Substantia nigra (tissue), 51 donors: ENCODE measurements at places on chromosomes 12 and 14.

DNA sequence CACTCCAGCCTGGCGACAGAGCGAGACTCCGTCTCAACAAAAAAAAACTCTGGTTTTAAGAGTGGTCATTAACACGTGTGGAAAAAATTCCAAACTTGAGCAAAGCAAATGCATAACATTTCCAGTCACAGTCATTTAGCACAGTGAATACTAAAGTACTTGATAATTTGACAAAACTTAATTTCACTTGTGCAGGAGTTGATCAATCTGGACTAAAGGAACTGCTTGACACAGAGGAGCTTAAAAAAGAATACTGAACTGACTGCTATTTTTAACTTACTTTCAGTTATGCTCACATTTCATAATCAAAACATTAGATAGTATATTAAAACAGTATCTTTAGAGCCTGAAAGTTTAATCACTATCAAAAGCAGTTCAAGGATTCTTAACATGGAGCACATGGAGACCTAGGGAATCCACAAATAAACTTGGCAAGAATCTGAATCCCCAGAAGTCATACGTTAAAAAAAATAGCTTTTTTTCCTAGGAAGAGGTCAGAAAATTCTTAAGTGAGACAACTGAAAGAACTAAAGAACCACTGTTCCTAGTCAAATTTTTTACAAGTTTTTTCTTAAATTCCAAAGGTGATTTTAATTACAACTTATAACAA is 7.4 kb downstream of the UBE2N start:
- DNase-seq = no peak

DNA sequence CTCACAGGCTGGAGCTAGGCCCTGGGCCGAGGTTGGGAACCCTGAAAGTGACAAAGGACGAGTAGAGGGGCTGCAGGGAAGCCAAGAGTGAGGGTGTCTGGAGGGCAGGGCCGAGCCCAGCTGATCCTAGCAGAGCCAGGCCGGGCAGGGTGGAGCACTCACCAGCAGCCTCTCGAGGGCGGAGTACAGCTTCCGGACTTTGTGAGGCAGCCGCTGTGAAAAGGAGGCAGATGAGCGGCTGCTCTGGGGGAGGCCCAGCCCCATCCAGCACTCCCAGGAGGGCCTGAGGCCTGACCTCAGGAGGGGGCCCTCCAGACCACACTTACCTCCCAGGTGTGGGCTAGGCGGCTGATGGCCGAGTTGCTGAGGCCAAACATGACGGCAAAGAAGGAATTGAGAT is 14.7 kb upstream of the ENDOU start:
- DNase-seq = no peak

DNA sequence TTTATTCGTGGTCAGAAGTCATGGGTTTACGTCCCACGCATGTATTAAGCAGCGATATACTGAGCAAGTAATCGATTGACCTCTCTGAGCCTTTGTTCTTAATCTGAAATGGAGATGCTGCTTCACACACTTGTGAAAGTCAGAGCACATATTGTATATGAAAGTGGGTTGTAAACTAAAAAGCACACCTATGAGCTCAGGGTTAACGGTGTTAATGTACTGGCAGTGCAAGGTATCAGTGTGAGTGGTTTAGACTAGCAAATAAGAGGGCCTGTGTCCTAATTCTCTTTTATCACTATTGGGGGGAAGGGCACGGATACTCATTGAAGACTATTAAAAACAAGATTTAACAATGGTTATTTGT is 676 bp downstream of the MRPL42 start:
- DNase-seq = no peak

- DNase-seq = no peak
Measured at GRCh38 chr12:128811806-128812205, 12.0 kb downstream of the SLC15A4 start.

GRCh38 chr14:54890788-54891187 is 11.8 kb downstream of the GCH1 start:
- DNase-seq = no peak

DNA sequence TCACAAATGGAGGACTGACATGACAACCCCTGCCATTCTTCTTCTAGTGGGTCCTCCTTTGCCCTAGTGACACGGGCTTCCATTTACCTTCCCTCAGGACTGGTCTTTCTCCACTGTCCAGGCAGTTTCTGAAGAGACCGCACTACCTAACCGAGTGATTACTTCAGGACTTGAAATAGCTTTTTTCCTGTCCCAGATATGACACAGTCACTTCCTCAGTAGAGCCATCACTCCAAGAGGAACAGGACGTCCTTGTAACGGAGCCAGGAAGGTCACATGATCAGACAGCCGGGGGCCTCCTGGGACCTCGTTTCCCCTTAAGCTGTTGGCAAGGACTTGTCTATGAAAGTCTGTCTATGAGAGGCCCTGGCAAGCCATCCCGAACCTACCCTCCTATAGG is 62.3 kb downstream of the FOS start:
- peak; percentile 53 for DNase-seq

DNA sequence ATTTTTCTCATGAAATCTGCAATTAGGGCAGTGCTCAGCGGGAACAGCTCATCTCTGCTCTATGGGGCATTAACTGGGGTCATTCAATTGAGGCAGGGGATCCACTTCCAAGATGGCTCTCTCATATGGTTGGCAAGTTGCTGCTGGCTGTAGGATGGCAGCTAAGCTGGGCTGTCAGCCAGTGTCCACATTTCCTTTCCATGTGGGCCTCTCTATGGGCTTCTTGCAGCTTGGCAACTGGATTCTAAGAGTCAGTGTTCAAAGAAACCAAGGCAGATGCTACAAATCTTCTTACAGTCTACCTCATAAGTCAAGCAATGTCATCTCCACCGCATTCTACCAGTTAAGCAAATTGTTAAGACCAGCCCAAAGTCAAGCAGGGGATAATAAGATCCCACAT is 50.3 kb upstream of the TMCC3 start:
- no peak for DNase-seq

GRCh38 chr12:53626702-53627169 is 554 bp upstream of the ATF7 start:
- no peak for DNase-seq

DNA sequence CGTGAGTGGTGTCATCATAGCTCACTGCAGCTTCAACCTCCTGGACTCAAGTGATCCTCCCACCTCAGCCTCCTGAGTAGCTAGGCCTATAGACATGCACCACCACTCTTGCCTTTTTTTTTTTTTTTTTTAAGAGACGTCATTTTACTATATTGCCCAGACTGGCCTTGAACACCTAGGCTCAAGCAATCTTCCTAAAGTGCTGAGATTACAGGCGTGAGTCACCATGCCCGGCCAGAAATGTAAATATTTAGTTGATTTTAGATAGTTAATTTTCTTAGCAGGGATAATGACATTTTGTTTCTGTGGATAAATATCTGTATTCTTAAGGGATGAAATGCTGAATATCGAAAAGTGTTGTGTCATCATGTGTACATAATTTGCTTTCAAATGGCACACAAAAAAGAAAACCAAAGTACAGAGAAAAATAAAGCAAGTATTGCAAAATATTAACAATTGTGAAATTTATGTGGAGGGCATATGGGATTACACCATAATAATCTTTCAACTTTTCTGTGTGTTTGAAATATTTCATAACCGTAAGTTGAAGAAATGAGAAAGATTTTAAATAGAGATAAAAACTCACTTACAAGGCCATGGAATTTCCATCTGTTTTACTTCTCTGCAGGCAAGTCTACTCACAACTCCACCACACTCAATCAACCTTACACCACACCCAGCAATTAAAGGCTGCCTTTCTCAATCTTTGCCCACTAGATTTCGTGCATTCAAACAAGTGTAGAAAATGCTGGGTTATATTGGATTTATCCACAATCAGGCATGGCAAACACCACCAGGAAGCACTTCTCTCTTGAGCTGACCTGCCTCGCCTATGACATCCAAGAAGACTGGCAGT is 93.7 kb downstream of the SPTSSA start:
- DNase-seq = no peak

DNA sequence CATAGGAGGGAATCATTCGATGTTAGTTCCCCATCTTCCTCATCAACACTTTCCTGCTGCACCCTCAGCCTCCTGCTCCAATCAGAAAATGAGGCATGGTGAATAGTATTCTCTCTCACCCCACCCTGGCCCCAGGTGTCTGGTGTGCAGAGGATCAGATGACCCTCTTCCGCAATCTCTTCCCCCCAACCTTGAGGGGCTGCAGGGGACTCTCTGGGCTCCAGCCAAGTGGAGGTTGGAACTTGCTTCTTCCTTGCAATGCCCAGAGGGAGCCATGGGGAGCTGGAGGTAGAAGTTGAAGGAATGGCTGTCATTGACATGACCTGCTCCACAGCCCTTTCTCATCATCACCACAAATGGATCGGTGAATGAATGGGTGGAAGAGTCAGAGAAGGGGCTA is 20.2 kb upstream of the ESRRB start:
- DNase-seq = no peak

DNA sequence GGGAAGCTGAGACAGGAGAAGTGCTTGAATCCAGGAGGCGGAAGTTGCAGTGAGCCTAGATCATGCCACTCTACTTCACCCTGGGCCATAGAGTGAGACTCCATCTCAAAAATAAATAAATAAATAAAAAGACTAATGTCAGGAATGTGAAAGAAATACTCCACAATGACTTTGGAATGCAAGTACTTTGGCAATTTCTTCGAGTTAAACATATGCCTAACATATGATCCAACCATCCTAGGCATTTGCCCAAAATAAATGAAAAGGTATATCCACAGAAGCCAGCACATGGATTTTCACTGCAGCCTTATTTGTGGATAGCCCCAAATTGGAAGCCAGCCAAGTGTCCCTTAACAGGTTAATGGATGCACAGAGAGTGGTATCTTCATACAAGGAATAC is 357.9 kb upstream of the TMEM132C start:
- DNase-seq = no peak

DNA sequence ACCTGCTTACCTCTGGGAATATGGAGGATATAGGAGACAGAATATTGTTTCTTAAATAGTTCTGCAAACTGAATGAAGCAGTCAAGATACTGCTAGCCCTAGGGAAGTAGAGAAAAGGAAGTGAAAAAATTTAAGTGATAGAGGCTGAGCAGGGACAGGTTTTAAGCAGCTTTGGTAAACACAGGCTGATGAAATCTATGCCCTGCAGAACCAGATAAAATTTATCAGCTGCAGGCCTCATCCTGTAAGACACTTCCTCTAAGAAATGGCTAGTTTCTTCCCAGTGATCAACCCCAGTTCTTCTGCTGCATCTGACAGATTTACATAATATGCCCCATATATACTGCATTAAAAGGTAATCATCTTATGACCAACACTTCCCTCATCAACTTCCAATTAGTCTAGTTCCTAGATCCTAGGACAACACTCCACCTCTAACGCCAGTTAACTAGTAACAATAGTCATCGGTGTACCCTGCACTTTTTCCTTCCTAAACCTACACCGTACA is 1.3 kb upstream of the ESYT1 start:
- DNase-seq = no peak

- no peak for DNase-seq
Measured at GRCh38 chr14:102089621-102090343, 2.9 kb upstream of the HSP90AA1 start.

GRCh38 chr12:47707355-47707754 is 1.5 kb upstream of the RPAP3 start:
- DNase-seq = no peak

- DNase-seq = no peak
Measured at GRCh38 chr14:103453791-103454190, 68.6 kb downstream of the MARK3 start.

DNA sequence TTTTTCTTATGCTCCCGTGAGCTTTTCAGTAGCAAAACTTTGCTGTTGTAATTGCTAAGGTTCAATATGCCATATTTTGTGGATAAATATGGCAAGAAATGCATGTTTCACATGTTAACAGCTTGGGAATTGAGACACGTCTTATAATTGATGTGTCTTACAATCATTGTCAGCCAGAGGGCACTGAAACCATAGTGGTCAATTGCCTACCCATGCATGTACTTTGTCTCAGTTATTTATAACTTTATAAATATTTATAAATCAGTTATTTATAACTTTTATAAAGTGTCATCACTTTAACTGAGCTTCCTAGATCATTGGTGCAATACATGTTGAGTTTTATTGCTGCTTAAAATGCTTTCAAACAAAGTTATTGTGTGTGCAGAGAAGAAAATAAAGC is 82.0 kb downstream of the CATSPERB start:
- no peak for DNase-seq

GRCh38 chr14:20530771-20531571 is 25.6 kb downstream of the RNASE10 start:
- DNase-seq = peak; percentile 10

DNA sequence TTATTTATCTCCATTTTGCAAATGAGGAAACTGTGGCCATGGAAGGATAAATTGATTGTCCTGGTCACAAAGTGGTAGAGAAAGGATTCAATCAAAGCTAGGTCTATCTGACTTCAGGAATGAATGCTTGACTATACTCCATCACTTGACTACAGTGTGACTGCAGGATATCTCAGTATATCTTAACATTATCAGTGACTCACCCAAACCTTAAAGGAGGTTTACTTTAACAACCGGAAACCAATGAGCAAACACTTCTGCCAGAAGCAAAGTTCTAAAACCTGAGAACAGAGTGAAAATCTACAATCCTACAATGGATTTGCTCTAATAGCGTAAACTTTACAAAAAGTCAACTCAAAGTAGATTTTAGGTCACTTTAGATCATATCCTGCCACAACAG is 277.0 kb downstream of the CEP128 start:
- no peak for DNase-seq

GRCh38 chr12:7716381-7716780 is 5.1 kb downstream of the DPPA3 start:
- DNase-seq = no peak

DNA sequence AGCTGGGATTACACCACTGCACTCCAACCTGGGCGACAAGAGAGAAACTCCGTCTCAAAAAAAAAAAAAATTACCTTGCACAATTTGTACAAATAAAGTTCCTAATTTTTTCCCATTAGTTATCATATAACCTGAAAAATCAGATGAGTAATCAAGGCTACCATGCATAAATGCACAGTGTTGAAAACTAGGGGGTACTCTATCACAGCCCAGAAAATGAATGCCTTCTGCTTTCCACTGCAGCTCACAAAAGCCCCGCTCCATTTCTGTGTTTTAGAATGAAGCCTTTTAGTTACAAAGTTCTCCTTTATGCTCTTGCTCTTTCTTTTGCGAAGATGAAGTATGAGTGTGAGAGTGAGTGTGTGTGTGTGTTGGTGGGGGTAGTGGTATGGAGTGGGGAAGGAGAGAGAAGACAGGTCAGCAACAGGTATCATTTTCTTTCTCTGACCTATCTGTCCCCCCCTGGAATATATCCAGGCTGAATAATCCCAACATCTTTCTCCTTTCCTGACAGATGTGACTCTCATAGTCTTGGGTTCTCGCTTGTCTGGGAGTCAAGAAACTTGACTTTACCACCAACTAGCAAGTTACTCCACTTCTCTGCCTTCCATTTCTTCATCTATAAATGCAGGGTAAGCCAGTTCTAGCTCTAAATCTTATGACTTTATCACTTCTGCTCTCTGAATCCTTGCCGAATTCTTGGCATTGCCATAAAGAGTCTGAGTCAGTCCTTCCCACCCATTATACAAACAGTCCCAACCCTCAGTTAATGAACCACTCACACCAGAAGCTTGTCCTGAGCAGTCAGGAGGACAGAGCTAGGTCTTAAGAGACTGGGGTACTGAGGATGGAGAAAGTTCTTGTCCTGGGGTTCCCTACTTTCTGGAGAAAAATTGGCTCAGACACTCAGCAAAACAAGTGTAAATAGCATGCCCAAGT is 16.1 kb downstream of the BIN2 start:
- DNase-seq = no peak
